ENCODE measurements at places on chromosomes 3 and 15.

GRCh38 chr3:42118762-42119361 is 27.7 kb downstream of the TRAK1 start:
- peak; percentile 28 for DNase-seq

GRCh38 chr3:54488297-54488696 is 365.9 kb downstream of the CACNA2D3 start:
- DNase-seq = no peak

DNA sequence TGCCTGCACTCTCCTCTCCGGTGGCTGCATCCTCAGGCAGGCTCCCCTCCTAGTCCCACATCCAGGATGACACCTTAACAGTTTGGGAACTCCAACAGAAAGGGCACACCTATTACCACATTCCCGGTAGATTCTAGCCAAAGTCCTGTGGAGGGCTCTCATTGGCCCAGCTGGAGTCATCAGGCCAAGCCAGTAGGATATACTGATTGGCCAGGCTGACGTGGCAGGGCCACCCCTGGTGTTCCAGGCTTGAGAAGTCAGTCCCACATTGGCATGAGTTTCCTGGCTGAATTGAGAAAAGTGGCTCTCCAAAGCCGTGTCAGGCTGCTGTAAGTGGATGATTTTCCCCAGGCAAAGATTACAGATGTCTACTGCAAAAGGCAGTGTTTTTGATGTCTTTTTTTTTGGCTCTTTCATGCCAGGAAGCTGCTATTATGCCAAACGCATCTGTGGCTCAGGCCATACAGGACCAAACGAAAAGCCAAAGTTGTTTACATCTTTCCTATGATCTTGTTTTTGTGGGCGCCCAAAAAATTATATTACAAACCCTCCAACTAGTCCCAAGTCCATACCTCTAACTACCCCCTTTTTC is 6.6 kb upstream of the BLM start:
- DNase-seq = no peak

DNA sequence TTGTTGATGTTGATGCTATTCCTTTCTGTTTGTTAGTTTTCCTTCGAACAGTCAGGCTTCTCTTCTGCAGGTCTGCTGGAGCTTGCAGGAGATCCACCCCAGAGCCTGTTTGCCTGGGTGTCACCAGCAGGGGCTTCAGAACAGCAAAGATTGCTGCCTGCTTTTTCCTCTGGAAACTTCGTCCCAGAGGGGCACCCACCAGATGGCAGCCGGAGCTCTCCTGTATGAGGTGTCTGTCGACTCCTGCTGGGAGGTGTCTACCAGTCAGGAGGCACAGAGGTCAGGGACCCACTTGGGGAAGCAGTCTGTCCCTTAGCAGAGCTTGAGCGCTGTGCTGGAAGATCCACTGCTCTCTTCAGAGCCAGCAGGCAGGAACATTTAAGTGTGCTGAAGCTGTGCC is 303.2 kb downstream of the ZIC1 start:
- no peak for DNase-seq

DNA sequence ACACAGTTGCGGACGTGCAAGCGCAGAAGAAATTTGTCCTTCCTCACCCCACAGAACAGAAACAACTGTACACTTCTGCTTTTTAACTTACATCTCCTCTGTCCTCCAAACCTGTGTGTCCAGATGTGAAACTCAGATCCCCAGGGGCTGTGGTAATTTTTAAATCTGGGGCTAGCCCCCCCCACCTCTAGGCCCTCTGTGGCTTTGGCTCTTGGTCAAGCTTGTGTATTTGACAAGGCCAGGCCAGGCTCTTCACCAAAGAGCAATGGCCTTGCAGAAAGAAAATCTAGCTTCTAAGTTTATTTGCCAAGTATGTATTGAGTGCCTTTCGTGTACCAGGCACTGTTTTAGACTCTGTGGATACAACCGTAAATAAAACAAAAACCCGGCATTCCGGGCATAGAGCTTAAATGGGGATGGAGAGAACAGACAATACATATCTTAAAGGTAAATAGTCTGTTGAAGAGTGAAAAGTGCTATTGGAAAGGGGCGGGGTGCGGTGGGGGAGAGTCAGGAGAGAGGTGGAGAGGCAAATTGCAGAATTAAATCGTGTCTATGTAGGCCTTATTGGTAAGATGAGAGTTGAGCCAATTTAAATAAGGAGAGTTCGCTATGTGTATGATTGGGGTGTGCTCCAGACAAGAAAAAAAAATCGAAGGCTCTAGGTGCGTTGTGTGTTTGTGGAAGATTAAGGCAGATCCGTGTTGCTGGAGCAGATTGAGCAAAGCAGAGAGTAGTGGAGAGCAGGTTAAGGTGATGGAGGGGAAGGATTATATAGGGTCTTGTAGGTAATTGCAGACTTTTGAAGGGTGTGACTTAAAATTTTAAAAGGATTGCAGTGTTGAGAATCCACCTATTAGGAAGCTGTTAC is 781 bp upstream of the DPH6 start:
- DNase-seq = no peak

DNA sequence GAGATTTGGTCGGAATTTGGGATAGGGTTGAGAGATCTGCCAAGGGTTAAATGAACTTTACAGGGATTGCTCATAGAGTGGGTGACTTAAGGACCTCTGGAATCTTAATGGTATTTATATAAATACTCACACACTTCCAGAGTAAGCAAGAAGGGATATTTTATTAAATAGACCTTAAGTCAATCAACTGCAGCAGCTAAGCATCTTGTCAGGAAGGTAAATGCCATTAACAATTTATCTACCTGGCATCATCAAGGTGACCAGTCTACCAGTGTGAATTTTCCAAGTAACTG is 123.9 kb downstream of the FEZF2 start:
- no peak for DNase-seq

GRCh38 chr15:70597056-70597603 is 166.2 kb downstream of the UACA start:
- no peak for DNase-seq

DNA sequence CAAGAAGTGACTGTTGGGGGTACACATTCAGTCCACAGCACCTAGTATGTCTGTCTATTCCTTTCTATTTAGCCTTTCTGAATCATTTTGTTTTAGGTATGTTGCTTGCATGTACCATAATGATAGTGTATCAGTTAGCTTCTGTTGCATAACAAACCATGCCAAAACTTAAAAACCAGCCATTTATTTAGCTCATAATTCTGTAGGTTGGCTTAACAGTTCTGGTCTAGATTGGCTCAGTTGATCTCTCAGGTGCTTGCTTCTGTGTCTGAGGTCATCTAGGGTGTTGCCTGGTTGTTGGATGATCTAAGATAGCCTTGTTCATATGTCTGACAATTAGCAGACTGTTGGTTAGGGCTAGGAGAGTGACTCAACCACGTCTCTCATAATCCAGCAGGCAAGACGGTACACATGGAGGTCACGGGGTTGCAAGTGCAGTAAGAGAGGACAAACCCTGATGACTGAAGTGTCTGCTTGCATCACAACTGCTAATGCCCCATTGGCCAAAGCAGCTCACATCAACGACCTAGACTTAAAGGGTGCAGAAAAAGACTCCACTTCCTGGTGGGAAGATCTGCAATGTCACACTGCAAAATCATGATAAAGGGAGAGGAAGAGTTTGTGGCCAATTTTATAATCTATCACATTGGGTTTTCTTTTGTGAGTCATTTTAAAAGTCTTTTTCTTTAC is 6.8 kb upstream of the PDCD6IP start:
- DNase-seq = no peak

DNA sequence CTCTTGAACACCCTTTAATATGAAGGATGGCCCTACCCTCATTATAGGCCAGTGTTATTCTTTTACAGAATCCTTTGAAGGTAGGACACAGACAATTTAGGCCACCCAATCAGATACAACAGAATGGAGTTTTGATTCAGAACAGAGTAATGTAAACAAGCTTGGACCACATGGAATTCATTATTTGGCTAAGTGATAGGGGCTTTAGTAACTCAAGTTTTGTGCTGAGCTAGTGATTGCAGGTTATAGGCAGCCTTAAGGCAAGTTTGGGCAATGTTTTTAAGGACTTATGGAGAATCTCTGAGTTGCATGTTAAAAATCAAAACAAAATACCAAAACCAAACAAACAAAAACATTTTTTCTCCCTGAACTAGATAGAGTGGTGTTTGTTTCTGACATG is 312.1 kb upstream of the ROBO1 start:
- DNase-seq = no peak

- DNase-seq = no peak
Measured at GRCh38 chr3:15107075-15107947, 8.4 kb upstream of the RBSN start.

GRCh38 chr3:27677565-27677964 is 44.6 kb downstream of the EOMES start:
- no peak for DNase-seq

- no peak for DNase-seq
Measured at GRCh38 chr15:69359722-69360121, 54.4 kb upstream of the KIF23 start.

DNA sequence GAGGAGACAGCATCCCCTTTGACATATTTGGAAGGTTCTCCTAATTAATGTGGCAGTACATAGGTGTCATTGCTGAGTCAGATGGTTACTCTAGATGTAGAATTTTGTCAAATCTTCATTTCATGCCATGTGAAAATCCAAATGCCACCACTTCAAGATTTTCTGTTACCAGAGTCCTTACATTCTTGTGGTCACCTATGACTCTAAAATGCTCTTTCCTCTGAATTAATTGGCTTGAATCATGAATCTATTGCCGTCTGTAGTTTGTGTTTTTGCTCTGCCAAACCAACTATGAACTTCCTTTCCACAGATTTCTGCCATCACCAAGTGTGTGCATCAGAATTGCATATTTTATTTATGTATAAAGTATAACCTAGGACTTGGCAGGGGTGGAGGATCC is 269.4 kb upstream of the ZPLD1 start:
- no peak for DNase-seq

- no peak for DNase-seq
Measured at GRCh38 chr3:142947799-142948575, 15.5 kb downstream of the PAQR9 start.

GRCh38 chr15:90191794-90192509 is 9.2 kb upstream of the SEMA4B start:
- DNase-seq = peak; percentile 95

GRCh38 chr3:41522612-41523011 is 323.3 kb downstream of the CTNNB1 start:
- no peak for DNase-seq

DNA sequence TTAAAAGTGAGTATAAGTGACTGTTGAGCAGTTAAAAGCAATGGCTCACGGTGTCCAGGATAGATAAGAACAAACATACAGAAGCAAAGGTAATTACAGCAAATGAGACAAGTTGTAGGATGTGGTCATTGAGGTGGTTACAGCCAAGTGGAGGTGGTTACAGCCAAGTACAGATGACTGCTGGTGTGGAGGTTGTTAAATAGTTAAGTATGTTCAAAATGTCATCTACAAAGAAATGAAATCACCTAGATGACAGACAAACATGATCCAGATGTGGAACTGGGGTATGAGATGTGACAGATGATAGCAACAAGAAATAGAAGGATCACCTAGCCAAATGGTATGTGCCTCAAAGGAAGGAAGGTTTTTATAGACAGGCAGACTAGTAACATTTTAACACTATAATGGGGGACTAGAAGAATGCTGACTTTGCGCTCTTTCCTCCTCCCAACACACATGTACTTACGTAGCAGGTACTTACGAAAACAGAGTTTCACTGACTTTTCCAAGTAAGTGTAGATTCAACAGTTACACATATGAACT is 6.8 kb upstream of the ANKRD28 start:
- no peak for DNase-seq

GRCh38 chr3:166444336-166444735 is 607.1 kb upstream of the BCHE start:
- peak; percentile 60 for DNase-seq

DNA sequence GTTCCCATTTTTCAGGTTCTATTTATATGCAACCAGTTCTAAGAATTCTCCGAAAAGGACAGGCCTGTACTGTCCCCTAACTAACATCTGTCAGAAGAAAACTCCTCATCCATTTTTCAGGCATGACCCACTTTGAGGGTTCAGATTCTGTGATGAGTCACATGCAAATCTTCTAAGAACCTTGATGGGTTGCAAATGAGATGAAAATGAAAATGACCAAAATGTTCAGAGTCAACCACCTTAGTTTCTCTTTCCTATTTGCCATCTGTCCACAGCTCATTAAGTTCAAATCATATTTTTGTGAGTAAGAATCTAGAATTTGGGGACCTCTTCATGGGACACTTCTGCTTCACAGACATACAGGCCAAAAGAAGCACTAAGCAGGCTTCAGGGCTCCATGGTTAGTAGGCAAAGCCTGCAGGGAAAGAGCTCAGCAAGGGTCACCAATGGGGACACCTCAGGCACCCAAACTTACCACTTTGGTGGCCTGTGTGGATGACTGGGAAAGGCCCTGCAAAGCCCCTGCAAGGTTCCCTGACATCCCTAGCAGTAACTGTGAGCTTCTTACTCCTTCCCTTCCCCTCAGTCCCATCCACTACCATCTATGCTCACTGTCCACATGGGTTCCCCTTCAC is 122.0 kb downstream of the WDR76 start:
- DNase-seq = no peak

GRCh38 chr3:45409921-45410320 is 21.5 kb downstream of the LARS2 start:
- no peak for DNase-seq

DNA sequence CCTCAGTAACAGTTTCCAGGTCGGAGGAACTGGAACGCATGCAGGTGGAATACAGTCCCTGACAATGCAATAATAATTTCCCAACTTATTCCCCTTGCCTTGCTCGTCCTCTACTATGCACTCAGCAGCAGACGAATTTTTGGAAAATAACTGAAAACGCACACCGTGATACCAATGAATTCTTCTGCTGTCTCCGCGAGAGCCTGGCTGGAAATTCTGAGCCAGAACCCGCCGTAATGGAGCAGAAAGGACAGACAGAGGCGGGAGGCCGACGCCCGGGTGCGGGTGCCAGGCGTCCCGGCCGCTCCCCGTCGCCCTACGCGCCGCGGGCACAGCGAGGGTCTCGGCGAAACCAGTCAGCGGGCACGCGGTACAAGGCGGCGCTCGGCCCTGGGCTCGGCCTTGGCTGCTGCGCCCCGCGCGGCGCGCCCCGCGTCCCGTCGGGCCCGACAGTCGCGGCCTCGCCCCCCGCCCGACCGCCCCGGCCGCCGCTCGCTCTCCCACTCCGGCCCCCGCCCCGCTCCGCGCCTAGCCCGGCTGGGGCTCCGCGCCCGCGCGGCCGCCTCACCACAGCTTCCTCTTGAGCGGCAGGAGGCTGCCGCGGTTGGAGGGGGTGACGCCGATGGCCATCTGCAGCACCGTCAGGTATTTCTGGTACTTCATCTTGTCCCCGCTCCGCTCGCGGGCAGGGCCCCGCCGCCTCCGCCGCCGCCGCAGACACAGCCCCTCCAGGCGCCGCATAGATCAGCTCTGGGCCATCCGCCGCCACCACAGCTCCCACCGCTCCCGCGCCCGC is 114.5 kb upstream of the GOLGA8J start:
- no peak for DNase-seq

All from NCI-H510A treated with DMSO at 0.1 percent for 48 hours (cell line).